Suprapubic skin (tissue), 4 donors: ENCODE measurements at places on chromosomes 12 and 14.

GRCh38 chr12:12577786-12578185 is 15.1 kb upstream of the DUSP16 start:
- no peak for DNase-seq

DNA sequence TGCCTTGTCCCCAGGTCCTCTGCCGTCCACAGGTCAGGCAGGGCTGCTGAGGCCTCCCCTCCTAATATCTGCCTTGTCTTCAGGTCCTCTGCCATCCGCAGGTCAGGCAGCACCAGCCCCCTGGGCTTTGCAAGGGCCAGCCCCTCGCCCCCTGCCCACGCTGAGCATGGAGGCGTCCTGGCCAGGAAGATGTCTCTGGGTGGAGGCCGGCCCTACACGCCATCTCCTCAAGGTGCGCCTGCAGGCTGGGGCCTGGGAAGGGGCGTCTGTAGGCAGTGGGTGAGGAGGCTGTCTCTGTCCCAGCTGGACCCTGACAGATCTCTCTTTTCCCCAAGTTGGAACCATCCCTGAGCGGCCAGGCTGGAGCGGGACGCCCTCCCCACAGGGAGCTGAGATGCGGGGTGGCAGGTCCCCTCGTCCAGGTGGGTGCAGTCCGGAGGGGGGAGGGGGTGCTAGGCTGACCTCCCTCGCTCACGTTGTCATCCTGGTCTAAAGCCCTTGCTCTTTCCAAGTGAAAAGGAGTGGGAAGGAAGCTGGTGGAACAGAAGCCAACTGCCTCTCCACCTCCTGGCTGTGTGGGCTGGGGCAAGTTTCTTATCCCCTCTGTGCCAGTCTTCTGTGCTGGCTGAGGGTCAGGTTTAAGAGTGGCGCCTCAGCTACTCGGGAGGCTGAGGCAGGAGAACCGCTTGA is 13.9 kb upstream of the PUS1 start:
- DNase-seq: no peak

DNA sequence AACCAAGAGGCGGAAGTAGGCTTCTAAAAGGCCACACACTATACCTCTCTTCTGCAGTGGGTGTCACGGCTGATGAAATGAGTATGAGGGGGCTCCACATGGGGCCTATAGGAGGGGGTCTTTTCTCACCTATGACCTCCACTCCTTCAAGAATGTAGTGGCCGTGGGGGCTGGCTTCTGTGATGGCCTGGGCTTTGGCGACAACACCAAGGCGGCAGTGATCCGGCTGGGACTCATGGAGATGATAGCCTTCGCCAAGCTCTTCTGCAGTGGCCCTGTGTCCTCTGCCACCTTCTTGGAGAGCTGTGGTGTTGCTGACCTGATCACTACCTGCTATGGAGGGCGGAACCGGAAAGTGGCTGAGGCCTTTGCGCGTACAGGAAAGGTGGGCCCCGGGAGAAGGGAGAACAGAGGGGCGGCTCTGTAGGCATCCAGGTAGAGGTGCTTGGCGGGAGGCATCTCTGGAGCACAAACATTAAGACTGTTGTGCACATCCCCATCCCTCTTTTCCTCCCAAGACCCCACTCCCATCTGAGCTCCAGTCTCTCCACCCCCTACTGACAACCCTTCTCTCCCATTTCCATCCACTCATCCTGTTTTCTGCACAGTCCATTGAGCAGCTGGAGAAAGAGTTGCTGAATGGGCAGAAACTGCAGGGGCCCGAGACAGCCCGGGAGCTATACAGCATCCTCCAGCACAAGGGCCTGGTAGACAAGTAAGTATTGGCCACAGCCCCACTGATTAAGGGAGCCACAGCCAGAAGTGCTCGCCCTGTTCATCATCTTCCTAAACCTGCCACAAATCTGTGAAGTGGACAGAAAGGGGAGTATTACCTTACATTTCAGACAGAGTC is 3.8 kb downstream of the GPD1 start:
- DNase-seq: no peak

GRCh38 chr12:57965766-57966165 is 24.4 kb downstream of the ATP23 start:
- no peak for DNase-seq

GRCh38 chr14:23294734-23295561 is 7.7 kb downstream of the PPP1R3E start:
- DNase-seq: no peak

DNA sequence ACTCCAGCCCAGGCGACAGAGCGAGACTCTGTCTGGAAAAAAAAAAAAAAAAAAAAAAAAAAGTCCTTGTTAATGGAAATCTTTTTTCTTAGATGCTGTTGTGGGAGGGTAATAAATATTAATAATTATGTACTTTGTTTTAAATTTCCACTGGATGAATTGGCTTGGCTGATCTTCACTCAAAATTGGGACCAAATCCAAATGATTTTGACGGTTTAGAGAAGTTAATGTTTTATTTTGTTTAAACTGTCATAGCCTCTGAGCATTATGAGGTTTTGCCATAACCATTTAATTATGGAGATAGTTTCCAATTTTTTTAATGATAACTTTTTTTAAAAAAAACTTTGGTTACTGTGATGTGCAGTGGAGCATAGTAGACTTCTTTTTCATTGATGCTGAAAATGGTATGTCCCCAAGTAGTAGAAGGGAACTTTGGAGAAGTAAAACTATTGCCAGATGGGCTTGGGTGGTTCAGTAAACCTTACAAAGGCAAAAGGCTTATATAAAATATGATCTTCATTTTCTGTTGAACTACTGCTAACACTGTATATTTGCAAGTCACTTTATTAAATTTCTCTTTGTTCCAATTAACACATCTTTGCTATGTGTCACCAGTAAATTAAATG is 3.9 kb upstream of the PMCH start:
- no peak for DNase-seq

GRCh38 chr12:115140981-115141655 is 457.1 kb upstream of the TBX3 start:
- DNase-seq: no peak

GRCh38 chr12:48142818-48143674 is 14.3 kb downstream of the ASB8 start:
- DNase-seq: no peak

GRCh38 chr12:49232940-49233841 is 31.7 kb upstream of the TUBA1C start:
- no peak for DNase-seq

DNA sequence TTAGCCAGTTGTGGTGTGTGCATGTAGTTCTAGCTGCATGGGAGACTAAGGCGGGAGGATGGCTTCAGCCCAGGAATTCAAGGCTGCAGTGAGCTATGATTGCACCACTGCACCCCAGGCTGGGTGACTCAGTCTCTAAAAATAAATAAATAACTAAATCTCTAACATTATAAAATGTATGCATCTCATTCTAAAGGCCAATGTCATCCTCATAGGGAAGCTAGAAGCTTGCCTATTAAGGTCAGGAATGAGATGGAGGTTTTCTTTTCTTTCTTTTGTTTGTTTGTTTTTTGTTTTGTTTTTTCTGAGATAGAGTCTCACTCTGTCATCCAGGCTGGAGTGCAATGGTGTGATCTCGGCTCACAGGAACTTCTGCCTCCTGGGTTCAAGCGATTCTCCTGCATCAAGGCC is 48.8 kb upstream of the PAPLN start:
- no peak for DNase-seq
